ENCODE measurements at places on chromosomes 6 and 20. TPM values are rescaled to one million over a fixed set of nuclear protein-coding genes. Genes with fewer than 3 reads are reported as not detected.

- no peaks in the 10 kb centered on the region for H3K36me3 ChIP-seq
- H3K4me1 ChIP-seq, result no peaks in the 10 kb centered on the region
- no peak overlapping the region for H3K27ac ChIP-seq
- H3K4me3 ChIP-seq, result no peak overlapping the region
- no peak for DNase-seq
Measured at GRCh38 chr6:141956046-141956761, 176.5 kb upstream of the GJE1 start.

- no peak overlapping the region for H3K4me3 ChIP-seq
- no peak overlapping the region for H3K27ac ChIP-seq
- no peaks in the 10 kb centered on the region for H3K4me1 ChIP-seq
Measured at GRCh38 chr20:4141291-4142240, 126.2 kb upstream of the RNF24 start.

GRCh38 chr6:77857421-77857820, 204.6 kb downstream of the MEI4 start:
- no peak overlapping the region for H3K27ac ChIP-seq
- no peaks in the 10 kb centered on the region for H3K36me3 ChIP-seq
- no peak for DNase-seq
- H3K4me3 ChIP-seq, result no peak overlapping the region
- no peaks in the 10 kb centered on the region for H3K4me1 ChIP-seq
- no peaks in the 10 kb centered on the region for H3K27me3 ChIP-seq

The C2 gene
- 0.57 TPM for total RNA-seq

The C6orf132 gene
- 0.02 TPM for total RNA-seq

The GABRR1 gene
- total RNA-seq, result not detected

The ISM1 gene
- 1.4 TPM for total RNA-seq

The MYO6 gene
- total RNA-seq, result 0.67 TPM

Data from activated CD4-positive, alpha-beta T cell treated with anti-CD3 and anti-CD28 coated beads, Interleukin-2, amount 10 ng/mL, durations not matched to agents 7 days and 5 days (primary cell).